Dermis blood vessel endothelial cell (primary cell): ENCODE measurements at places on chromosomes 5 and 9.

- DNase-seq: no peak
Measured at GRCh38 chr9:20906326-20906725, 125.1 kb downstream of the HACD4 start.

DNA sequence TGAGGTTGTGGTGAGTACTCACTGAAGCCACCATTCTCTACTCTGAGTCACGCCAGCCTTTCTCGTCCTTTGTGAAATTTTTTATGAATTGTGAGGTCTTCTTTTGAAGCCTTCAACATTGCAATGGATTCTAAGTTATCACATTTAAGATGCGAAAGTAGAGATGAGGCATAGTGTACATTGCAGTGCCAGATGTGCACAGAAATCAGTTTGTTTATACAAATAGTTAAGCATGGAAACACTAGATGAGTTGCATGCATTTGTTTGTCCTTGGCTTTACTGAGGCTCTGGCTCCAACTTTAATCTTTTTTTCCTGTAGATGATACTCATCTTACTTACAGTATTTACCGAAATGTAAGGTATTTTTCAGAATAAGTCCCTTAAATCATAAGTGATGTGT is 453.7 kb upstream of the RIOK2 start:
- DNase-seq: no peak

GRCh38 chr5:118557251-118557661 is 431.1 kb downstream of the DTWD2 start:
- DNase-seq: no peak

GRCh38 chr9:36092509-36093215 is 43.9 kb upstream of the GLIPR2 start:
- no peak for DNase-seq

DNA sequence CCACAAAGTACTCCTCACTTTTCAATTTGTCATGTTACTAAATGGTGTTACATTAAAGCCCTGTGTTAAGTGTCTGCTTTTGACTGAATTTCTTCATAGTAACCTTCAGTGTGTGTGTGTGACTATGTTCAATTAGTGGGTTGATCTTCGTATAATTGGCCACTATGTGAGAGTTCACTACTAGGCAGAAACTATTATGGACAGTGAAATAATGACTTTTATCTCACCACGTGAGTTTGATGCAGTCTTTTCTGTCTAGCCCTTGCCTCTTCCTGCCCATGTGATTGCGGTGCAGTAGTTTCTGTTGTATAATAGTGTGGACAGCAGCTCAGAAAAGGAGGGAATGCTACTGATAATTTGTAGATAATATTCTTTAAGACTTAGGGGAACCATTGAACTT is 1.8 kb upstream of the MAML1 start:
- no peak for DNase-seq

- no peak for DNase-seq
Measured at GRCh38 chr5:31378838-31379237, 153.1 kb downstream of the DROSHA start.
